Foreskin melanocyte (primary cell): ENCODE measurements at places on chromosomes 12 and 14.

DNA sequence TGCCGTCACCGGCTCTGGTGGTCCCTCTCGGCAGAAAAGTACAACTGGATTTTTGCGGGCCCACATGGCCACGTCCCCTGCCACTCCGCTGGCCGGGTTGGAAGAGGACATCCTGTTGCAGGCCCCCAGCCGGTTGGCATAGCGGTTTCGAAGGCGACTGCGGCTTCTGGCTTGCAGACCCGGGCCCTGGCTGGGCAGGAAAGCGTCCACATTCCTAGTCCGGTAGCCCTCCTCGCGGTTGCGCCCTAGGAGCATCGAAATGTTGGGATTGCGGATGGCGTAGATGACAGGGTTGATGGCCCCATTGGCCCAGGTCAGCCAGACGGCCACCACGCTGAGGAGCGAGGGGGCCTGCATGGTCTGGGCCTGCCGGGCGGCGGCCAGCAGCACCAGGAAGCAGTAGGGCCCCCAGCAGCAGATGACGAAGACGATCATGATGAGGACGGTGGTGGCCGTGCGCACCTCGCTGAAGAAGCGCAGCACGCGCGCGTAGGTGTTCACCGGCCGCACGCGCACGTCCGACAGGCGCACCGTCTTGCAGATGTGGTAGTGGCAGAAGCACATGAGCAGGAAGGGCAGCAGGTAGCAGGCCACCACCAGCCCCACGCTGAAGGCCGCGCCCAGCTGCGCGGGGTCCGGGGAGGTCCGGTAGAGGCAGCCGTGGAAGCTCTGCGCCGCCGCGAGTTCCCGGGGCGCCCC is 1.2 kb downstream of the GPR135 start:
- no peak for DNase-seq

- no peak for DNase-seq
Measured at GRCh38 chr14:77338302-77338701, 17.5 kb downstream of the GSTZ1 start.

GRCh38 chr14:94636744-94637412 is 24.7 kb downstream of the SERPINA3 start:
- no peak for DNase-seq

DNA sequence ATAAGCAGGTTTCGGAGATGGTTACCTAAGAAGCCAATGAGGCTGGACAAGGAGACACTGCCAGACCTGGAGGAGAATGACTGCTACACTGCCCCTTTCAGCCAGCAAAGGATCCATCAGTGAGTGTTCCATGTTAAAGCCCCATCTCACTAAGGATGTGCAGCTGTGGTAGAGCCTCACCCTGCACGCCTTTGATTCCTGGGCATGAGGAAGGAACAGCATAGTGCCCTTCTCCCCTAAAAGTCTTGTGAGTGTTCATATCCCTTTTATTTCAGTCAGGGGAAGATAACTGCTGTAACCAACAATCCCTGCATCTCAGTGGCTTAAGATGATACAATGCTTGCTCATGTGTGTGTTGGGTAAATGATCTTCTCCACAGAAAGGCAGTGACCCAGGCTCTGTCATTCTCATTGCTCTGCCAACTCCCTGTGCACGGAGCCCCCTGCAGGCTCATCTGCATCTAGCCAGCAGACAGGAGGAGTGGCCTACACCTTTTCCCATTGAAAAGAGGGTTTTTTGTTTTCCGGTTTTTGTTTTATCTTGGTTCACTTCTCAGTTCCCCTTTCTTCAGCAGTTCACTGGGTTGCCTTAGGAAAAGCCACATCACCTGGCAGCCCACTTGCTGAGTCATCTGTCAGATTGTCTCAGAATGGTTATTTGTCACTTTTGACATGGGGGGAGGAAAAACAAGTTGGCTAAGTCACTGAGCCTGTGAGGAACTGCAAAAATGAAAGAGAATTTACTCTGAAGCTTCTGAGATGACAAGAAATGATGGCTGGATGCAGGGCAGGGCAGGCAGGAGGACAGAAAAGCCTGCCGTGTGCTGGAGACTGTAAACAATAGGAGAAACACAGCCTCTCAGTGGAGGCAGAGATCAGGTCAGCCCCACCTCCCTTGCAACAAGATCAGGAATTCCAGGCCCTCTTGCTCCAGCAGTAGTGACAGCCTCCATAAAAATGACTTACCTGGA is 193.3 kb downstream of the ANO4 start:
- DNase-seq: no peak

- DNase-seq: no peak
Measured at GRCh38 chr14:22088614-22089342, 415.2 kb upstream of the OR4E1 start.

DNA sequence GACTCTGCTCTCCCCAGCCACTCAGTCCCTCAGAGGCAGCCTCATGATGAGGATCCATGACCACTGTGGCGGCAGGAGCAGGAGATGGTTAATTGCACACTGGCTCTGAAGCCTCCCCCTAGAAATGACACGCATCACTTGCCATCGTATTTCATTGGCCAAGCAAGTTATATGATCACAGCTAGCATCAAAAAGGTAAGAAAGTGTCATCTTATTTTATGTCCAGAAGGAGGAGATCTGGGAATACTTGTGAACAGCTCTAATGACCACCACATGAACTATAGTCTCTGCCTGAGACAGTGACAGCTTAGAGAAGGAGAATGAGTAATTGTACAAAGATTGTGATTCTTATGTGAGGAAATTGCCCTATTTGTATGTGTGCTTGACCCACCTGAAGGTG is 363.4 kb downstream of the NUAK1 start:
- peak; percentile 29 for DNase-seq

DNA sequence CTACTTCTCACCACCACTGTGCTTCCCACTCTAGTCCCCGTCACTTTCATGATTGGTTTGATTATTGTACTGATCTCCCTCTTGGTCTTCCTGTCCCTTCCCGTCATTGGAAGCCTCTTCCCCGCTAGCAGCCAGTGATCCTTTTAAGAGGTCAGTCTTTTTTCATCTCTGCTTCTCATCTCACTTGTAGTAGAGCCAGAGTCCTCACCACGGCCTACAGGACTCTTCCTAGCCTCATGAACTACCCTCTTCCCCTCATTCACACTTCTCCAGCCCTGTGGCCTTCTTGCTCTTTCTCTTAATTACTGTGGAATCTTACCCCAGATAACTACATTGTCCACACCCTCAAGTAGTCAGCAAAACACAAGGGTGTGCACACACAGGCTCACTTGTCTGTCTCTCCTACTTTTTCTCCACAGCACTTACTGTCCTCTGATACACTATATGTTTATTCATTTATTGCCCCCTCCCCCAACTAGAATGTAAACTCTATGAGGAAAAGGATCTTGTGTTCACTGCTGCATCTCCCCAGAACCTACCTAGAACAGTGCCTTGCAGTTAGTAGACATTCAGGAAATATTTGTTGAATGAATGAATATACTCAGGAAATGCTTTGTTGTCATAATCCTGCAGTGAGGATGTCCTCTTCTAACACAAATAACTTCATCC is 66.3 kb downstream of the CKB start:
- peak; percentile 29 for DNase-seq

GRCh38 chr12:89664441-89664840 is 44.2 kb downstream of the ATP2B1 start:
- DNase-seq: no peak

GRCh38 chr12:4705824-4706223 is 14.4 kb upstream of the GALNT8 start:
- no peak for DNase-seq

DNA sequence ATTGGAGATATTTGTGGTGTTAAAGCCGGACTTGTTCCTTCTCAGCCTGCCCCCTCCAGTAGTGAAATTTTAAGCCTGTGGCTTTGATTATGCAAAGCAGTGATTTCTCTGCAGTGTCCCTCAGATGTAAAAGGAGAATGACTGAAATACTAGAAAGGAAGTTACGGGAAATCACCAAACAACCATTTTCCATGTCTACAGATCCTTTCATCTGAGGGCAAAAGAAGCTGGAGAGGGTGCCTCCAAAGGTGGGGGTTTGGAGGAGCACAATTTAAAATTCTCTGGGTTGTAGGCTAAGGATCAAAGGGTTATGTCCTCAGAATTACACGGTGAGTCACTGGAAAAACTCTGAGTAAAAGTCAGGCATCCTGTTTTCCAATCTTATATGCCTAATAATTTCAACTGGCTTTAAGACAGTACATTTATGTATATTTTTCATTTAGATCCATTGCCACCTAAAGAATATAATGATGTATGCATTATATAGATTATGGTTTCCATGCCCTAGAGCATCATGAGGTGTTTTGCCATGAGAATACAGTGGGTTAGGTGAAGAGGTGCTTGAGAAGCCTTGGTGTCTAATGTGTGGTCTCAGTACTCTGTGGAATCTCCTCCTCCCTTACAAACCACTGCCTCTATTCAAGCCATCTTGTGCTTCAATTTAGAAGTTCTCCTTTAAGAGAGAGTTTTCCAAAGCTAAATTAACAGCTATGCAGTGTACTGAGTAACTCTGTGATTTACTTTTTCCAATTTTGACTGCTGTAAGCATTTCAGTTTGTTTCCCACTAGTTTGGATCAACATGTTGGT is 362.1 kb downstream of the RAD51B start:
- no peak for DNase-seq

- no peak for DNase-seq
Measured at GRCh38 chr14:59816941-59817340, 53.6 kb downstream of the RTN1 start.

DNA sequence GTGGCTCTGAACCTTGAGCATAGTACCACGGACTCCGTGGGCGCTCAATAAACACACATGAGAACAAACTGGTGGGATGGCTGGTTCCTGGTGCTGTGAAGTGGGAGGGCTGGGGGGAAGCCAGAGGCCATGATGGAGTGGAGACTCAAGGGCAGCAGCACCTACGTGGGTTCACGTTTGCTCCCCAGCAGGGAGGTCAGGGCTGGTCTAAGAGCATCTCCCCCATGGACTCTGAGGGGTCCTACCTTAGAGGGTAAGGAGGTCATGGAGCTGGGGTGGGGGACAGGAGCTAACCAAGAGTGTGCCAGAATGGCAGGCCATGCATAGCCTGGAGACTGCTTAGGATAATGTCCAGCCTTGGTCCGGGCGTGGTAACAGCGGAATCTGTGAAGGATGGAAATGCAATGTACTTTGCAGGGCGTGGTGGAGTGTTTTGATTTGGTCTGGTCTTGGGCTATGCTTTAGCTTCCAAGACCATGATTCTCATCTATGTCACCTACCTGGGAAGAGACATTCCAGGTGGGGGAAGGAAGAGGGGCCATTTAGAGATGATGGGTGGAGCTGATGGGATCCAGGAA is 103.0 kb downstream of the PRMT8 start:
- no peak for DNase-seq

DNA sequence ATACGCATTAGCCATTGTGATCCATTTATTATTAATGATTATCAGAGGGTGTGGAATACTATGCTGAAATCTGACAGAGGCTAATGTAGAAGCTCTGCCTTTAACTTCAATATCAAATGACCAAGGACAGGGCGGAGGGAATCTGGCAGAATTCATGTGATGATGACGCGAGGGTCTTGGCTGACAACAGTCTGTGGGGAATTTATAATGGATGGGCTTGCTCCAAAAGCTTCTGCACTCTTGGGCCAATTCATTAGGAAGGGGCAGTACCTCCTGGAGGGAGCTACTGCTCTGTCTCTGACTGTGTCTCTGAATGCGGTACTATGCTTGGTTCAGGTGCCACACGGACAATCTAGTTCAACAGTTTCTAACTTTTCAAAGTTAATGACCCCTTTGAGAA is 46.2 kb downstream of the GALNT8 start:
- DNase-seq: no peak

GRCh38 chr12:126761420-126761819 is 1505.5 kb upstream of the TMEM132C start:
- no peak for DNase-seq

- no peak for DNase-seq
Measured at GRCh38 chr12:106551410-106551809, 31.4 kb upstream of the RFX4 start.

GRCh38 chr12:50123203-50123602 is 11.2 kb downstream of the COX14 start:
- no peak for DNase-seq

DNA sequence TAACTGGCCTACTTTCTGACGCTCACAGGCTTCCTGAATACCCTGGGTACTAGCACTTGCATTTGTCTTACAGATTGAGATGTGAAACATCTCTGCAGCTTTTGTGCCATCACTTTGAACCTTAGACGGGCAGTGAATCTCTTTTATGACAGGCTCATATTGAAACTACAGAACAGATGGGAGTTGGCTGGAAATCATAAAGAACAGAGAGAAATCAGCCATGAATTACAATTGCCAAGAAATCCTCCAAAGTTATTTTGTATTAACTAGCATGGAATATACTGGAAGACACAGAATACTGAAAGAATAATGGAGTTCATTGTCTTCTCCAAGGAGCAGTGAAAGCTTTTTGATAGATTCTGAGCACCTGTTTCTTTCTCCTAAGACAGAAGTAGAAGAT is 32.7 kb downstream of the MYF5 start:
- DNase-seq: no peak

- DNase-seq: no peak
Measured at GRCh38 chr12:124625867-124626675, 58.7 kb upstream of the NCOR2 start.
